ENCODE measurements at places on chromosomes 1 and 21.

GRCh38 chr1:198304431-198304830, 147.6 kb downstream of the NEK7 start:
- DNase-seq, result no peak

DNA sequence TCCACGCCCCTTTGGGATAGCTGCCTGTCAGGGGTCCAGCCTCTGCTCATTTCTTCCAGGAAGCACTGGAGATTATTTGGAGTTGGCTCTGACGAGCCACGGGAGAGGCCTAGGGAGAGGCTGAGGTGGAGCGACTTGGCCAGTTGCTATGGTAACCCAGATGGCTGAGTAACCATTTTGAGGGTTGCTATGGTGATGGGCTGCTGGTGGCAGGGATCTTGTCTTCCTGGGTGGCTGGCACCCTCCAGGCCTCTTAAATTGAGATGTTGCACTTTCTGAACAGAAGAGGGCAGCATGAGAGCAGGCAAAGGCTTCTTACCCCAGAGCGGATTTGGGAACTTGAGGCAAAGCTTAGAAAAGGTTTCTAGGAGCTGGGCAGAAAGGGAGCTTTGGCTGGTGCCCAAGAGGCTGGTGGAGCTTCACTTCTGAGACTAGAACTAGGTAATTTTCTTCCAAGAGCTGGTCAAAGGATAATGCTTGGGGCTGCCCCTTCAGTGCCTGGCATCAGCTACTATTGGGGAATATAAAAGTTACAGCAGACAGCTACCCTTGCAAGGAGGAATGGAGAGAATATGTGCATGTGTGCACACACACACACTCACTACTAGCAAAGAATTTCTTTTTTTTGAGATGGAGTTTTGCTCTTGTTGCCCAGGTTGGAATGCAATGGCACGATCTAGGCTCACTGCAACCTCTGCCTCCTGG, 72.5 kb downstream of the NDUFS5 start:
- peak; percentile 76 for DNase-seq

DNA sequence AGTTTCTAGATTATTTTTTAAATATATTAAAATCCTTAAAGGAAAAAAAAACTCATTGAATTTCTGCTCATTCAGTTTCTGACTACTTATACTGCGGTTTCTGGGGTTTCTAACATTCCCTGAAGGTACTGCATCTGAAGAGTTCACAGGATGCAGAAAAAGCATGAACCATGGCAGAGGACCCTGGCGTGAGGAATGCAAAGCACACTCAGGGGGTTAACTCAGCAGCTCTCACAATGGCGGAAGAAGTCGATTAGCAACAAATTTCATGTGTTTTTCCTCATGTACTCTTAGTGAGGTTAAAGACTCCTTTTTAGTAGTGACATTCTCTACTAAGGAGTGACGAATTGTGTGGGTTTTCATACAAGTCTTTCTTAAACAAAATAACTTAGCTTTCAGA, 975.6 kb downstream of the NCAM2 start:
- no peak for DNase-seq

GRCh38 chr1:214425716-214426425, 125.5 kb downstream of the PTPN14 start:
- DNase-seq, result no peak

GRCh38 chr21:33821503-33822322, 93.9 kb downstream of the ATP5PO start:
- no peak for DNase-seq

DNA sequence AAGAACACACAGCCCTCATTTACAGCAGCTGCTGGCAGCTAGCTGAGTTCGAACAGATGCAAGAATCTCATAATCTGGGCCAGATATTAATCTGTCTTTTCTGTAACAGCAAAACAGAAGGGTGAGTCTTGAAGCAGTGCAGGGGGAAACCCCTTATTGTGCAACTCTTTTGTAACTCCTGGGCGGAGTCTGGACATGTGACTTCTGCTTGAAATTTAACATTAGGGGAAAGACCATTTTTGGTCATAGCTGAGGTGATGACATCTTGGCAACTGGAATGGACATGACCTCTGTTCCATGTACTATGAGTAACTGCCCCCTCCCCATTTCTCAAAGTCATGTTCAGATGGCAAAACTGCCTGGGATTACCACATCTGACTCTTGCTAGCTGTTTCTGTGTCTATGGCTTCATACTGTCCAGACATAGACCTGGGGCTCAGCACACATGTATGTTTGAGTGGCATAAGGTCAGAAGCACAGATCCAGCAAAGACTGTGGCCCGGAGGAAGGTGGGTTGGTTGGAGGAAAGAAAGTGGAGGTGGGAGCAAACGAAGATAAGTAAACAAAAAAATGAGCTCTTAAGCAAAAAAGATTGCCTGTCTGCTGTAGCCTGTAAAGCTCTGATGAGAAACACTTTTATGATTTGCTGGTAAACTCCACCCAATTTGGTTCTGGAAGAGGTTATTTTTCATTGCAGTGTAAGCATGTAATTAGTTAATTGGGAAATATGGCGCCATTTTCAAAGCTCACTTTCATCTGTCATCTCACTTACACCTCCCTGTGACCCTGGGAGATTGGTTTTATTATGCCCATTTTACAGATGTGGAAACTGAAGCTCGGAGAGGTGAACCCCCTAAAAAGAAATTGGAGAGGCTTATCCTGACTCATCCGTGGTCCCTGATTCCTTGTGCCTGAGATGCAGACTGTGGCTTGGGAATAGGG, 26.1 kb downstream of the ETS2 start:
- DNase-seq, result peak; percentile 25

DNA sequence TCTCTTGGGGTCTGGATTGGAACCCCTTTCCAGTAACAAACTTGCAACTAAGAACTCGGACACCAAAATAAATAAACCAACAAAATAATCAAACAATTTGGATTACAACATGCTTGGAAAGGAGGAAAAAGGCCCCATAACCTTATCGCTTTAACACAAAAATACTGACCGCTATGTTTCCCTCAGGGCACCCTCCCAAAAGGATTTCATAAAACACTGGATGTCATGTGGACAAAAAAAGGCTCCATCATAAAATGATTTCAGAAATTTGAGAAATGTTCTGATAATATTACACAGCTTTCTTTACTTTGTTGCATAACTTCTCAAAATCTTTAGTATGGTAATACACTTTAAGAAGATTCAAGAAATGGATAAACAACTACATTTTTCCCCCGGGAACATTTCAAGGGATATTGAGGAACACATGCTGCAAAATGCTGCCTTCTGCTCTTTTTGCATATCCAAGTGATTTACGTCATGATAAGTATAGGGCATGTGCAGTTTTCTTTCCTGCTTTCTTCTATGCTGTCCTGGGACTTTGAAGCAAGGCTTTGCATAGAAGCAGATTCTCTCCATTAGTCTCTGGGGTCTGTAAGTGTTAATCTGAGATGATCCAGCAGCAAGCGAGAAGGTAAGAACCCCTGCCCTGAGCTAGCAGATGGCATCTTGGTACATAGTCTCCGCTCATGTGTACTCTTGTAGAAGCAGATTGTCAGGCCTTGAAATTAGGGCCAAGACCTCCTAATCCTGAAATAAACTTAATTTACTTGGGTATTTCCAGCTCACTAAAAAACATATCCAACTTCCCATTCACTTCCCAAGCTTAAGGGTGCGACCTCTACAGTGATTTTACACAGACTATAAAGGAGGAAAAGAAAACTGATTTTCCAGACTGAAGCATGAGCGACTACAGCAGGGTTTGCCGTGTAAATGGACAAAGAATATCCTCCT, 85.5 kb upstream of the KIAA0040 start:
- DNase-seq, result no peak

GRCh38 chr1:179187735-179188471, 41.6 kb downstream of the ABL2 start:
- DNase-seq, result no peak

DNA sequence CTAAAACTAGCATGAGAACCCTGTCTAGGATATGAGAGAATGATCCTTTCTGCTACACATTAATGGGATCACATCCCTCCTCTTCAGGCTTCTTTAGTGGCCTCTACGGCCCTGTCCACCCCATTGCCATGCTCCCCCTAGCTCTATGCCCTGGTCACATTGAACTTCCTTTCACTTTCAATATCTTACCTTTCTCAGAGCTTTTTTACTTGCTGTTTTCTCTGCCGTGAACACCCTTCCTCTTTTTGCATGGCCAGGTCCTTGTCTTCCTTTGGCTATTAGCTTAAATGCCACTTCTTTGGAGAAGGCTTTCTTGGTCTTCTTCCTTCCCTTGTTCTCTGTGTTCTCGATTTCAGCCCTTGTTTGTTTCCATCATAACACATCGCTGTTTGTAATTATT, 97.4 kb downstream of the GIPC2 start:
- no peak for DNase-seq

GRCh38 chr1:32757213-32757895, 54.8 kb upstream of the SYNC start:
- DNase-seq, result no peak

DNA sequence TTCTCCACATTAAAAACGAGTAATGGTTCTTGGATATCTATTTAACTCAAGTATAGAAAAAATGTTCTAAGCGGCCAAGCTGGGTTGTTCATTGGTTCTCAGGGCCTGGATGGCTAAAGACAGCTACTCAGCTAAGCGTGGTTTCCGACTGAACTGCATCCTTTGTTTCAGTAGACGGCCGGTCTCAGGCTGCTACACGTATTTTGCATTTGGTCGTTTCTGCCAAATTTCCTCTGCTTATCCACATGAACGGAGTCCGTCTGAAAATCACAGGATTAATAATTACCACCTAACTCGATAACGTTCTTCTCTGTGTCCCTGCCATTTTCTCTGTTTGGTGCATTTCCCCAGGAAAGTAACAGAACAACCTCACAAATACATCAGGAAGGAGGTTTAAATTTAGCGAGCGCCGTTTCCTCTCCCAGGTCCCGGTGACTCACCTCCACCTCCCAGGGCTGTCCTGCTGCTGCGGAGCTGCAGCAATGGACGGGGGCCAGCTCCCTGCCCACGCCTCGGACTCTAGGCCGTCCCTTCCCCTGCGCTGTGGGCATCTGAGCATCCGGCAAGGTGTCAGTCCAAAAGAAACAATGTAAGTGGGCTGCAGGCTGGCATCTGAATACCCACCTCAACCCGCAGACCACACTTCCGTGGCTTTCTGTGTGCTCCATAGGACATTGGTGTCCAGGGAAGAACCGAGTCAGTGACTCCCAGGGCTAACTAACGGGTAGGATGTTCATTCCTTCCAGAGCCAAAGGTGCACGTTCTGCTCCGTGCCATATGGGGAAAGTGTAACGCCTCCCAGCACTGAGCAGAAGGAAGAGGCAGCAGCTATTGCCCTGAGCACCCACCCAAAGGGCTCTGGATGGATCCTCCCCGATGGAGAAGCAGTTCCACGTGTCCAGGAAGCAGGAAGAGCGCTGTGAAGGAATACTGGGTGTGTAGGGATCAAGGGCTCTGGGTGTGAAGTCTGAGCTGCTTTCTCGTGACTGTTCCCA, 4.1 kb upstream of the GABRD start:
- DNase-seq, result no peak

DNA sequence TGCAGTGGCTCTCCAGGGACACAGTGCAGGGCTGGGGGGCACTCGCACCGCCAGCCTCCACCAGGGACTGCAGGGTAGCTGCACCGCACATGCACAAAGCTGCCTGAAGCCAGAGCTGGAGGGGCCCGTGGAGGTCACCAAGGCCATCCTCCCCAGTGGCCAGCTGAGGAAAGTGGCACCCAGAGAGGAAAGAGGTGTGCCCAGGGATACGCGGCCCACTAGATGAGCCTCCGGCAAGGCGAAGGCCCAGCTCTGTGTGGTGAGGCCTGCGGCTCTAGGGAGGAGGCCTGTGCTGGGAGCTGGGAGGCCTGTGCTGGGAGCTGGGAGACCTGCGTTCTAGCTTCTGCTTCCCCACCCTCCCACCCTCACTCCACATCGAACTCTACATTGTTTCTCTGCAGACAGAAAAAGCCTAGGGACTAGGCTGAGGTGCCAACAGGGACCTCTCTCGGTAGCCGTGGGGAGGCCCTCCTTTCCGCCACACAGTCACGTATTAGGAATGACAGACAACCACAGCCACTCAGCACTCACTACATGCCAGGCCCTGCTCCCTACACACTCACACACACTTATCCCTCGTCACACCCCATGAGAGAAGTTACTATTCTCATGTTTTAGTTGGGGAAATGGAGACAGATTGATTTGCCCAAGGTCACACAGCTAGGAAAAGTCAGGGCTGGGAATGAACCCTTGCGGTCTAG, 921 bp upstream of the ASCL5 start:
- no peak for DNase-seq

- DNase-seq, result no peak
These were observed 661.3 kb upstream of the USP24 start for GRCh38 chr1:55876276-55877060.

- no peak for DNase-seq
These were observed 1.6 kb downstream of the CLEC20A start for GRCh38 chr1:178495158-178495557.

DNA sequence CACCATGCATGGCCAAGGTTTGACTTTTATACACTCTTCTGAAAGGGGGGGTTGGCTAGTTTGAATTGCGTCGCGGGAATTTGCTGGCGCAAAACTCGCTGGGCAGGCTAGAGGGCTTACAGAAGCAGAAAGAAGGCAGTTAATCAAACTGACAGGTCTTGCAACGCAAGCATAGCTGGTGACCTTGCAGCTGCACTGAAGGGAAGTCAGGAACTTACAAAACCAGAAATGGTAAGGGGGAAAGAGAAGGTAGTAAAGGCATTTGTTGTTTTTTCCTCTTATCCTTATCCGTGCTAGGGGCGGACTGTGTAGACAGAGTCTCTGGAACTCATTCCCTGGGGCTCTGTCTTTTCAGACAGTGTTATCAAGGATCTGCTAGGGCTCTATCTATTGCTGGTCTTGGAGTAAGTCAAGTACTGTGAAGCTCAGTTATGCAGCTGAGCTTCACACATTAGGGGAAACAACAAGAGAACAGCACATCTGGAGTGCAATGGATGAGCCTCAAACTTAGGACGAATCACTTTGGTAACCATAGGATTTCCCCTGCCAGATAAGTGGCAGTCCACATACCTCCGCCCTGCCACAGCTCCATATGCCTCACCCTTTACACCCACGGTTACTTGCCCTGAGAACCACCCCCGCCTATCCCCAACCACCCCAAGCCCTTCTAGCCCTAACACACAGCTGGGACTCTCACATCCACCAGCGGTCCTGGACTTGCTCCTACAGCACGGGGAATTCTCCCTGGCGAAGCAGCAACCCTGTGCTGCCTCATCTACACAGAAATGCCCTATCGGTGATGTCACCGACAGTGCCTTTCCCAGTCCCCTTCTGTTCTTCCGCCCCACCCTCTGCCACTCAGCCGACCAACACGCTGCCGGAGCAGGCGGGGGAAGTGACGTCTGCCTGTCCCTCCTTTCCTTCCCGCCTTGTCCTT, 251.4 kb downstream of the FAM72C start:
- no peak for DNase-seq

GRCh38 chr1:115791816-115792215, 23.3 kb upstream of the CASQ2 start:
- DNase-seq, result no peak

DNA sequence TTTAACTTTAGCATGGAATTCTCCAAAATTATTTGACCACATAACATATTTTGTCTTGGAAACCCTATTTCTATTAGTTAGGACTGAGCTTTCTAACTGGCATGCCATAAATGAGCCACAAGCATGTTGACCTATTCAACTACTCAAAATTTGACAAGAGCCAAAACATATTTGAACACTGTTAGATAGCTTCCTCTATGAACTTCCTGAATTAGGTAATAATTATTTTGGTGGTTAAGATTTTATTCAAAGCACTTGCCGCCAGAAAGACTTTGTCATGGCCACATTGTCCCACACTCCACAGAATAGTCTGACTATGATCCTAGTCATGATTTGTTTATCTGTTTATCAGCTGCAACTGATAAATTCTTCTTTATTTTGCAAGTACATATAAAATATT, 23.1 kb upstream of the CTPS1 start:
- DNase-seq, result no peak
